Lung (tissue), 17 donors: ENCODE measurements at places on chromosomes 3 and 15. TPM values are rescaled to one million over a fixed set of nuclear protein-coding genes. Genes with fewer than 3 reads are reported as not detected.

GRCh38 chr3:73055583-73055982, 5.9 kb upstream of the EBLN2 start:
- no peak for DNase-seq
- H3K36me3 ChIP-seq, result peaks cover 5% of the 10 kb centered on the region
- no peak overlapping the region for H3K27ac ChIP-seq
- H3K4me3 ChIP-seq, result no peak overlapping the region

DNA sequence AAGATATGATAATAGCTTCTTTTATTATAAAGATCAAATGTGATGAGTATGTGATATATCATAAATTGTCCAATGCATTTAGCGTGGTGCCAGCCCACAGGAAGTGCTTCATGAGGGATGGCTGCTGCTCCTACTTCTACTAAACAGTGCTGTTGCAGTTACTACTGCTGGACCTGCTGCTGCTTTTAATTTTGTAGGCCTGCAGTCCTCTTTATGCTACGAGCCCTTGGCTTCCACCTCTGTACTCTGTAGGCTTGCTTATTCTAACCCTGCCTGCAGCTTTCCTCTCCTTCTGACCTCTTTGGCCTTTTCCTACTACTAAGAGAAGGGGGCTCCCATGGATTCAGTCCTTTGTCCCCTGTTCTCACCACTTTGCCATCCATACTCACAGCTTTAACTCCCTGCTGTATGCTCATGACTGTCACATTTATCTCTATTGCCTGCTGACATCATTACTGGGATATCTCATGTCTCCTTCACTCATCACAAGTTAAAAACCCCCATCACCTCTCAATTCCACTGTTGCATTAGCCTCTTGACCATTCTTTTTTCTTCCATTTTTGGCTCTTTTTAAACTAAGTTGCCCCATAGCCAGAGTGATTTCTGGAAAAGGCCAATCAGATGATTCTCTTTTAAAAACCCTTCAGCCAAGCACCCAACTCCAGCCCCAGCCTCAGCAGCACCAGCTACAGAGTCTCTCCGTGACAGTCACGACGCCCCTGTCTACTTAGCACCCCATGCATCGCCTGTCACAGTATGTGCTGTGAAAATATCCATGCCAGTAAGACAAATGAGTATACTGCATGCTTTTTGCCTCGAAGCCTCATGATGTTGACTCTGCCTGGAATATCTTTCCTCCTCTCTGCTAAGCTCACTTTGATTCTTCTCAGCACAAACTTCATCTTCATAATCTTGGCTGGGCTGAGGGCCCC, 56.3 kb downstream of the PLCL2 start:
- no peaks in the 10 kb centered on the region for H3K27me3 ChIP-seq
- H3K27ac ChIP-seq, result no peak overlapping the region
- peaks cover 35% of the 10 kb centered on the region for H3K4me1 ChIP-seq
- H3K4me3 ChIP-seq, result no peak overlapping the region

GRCh38 chr3:110816008-110816407, 255.6 kb upstream of the NECTIN3 start:
- no peaks in the 10 kb centered on the region for H3K36me3 ChIP-seq
- DNase-seq, result no peak
- no peak overlapping the region for H3K27ac ChIP-seq
- H3K4me1 ChIP-seq, result no peaks in the 10 kb centered on the region
- H3K27me3 ChIP-seq, result no peaks in the 10 kb centered on the region

- H3K27me3 ChIP-seq, result no peaks in the 10 kb centered on the region
- H3K4me3 ChIP-seq, result no peak overlapping the region
Measured at GRCh38 chr15:25716414-25717126, 146.6 kb downstream of the ATP10A start.

DNA sequence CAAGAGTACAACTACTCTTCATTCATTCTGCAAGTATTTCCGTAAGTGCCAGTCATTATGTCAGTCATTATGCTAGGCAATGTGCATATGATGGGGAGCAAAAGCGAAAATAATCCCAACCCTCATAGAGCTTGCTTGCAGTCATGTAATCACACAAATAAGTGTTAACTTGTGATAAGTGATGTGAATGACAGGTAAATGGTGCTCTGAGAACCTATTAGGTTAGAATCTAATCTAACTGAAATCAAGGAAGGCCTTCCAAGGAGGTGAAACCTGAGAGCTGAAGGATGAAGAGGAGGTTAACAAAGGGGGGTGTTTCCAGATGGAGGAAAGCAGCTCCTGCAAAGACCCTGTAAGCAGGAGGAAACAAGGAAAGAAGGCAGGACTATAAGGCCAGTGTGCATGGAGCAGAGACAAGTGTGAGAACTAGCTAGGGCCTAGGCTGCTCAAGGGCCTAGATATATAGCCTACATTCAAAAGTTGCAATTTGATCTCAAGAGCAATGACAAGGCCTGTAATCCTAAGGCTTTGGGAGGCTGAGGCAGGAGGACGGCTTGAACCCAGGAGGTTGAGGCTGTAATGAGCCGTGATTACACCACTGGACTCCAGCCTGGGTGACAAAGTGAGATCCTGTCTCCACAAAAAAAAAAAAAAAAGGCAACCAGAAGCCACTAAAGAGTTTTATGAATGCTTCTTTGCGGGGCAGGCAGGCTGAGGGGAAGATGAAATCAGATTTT, 5.3 kb downstream of the PTPN9 start:
- H3K4me3 ChIP-seq, result no peak overlapping the region
- peaks cover 3% of the 10 kb centered on the region for H3K4me1 ChIP-seq
- no peak for DNase-seq
- no peaks in the 10 kb centered on the region for H3K27me3 ChIP-seq

- no peak overlapping the region for H3K27ac ChIP-seq
- H3K4me3 ChIP-seq, result no peak overlapping the region
- DNase-seq, result no peak
- H3K27me3 ChIP-seq, result no peaks in the 10 kb centered on the region
- H3K4me1 ChIP-seq, result peaks cover 22% of the 10 kb centered on the region
- H3K36me3 ChIP-seq, result no peaks in the 10 kb centered on the region
Measured at GRCh38 chr3:109922856-109923255, 585.5 kb upstream of the DPPA4 start.

Gene SI
- not detected for total RNA-seq

- DNase-seq, result no peak
- no peak overlapping the region for H3K4me3 ChIP-seq
- no peaks in the 10 kb centered on the region for H3K4me1 ChIP-seq
- no peaks in the 10 kb centered on the region for H3K36me3 ChIP-seq
Measured at GRCh38 chr15:90845201-90845949, 23.0 kb upstream of the FURIN start.
